Activated effector memory CD4-positive, alpha-beta T cell treated with Interleukin-2 at 50 U/mL for 16 hours (primary cell): ENCODE measurements at places on chromosomes 12 and 14.

DNA sequence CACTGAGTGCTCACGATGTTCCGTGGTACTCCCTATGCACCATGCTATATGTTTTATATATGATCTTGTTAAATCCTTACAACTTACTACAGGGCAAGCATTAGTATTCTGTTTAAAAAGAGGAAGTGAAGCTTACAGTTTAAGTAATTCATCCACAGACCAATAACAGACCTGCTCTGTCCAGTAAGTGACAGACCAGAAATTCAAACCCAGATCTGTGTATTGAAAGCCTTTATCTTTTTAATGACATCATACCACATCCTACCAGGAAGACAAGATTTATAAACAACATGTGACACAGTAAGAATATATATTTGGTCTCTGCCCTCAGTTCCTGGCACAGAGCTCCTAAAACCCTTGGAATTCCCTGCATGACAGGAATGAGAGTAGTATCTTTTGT, 206.5 kb downstream of the STXBP6 start:
- no peak for DNase-seq

DNA sequence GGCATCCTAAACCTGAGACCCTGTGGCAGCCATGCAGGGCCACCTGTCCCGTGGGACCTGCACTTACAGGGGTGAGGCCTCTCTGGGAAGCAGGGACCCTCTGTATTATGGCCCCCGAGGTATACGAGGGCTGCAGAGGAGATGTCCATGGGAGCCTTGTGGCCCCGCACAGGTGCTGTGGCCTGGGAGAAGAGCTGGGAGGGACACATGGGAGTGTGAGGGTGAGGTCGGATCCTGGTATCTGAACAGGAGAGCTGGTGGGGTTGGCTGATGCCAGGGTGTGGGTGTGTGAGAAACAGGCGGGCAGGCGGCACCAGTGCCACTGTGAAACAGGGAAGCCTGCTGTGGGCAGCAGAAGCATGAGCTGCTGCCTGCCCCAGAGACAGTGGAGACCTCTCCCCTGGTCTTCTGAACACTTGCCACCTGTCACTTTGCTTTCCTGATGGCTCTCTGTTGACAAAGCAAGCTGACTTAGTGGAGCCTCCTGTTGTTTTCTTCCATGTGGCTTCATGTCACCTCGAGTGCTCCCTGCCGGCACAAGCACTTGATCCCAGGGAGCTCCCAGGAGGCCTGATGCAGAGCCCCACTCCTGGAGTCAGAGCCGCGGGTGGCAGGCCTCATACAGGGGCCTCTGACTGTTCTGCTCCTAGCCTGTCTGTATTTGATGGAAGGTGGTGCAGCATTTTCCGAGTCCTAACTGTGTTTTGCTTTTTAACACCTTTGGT, 19.8 kb upstream of the AMN start:
- DNase-seq: no peak

- no peak for DNase-seq
These were observed 14.0 kb downstream of the KCTD10 start for GRCh38 chr12:109462868-109463692.

GRCh38 chr12:56836800-56837663, 73.9 kb downstream of the HSD17B6 start:
- DNase-seq: no peak

DNA sequence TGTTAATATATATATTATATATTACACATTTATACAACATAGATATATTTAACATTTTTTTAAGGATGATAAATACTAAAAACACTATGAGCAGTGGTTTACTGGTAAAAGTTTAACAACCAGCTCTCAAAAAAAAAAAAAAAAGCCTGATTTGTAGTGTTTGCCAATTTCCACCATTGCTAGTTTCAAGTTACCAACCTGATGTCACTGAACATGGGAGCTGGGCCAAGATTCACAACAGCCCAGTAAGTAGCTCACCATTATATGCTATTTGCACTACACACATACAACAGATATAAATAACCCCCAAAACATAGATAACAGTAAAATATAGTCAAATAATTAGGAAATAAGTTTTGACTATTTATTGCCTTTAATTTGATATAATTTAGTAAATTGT, 28.9 kb upstream of the TMX1 start:
- no peak for DNase-seq

DNA sequence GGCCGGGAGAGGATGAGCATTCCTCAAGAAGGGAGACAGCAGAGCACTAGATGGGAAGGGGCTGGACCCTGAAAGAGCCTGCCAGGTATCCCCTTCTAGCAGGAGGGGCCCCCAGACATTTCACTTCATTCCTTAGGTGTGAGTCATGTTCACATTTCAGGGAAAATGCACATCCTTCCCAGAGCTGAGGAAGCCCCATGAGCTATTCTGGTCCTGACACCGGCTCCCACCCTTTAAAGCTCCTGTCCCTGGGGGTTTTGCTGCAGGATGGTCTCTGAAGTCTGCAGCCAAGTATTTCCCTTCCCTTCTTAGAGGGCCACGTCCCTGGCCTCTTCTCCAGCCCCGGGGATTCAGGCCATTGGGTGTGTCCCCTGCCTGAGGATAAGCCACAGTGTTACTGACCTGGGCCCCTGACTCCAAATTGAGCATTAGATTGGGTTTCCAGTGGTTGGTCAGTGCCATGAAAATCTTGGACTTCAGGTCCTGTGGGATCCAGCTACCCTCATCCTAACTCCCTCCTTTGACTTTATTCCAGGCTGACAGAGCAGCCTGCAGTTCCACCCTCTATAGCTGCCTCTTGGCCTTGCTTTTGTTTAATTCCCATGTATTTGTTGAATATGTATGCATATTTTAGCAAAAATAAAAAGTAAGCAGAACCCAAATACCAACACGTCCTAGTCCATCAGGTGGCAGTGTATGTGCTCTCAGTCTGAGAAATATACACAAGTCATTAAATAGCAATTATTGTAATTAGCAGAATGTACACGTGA, 267.1 kb downstream of the CACNA1C start:
- no peak for DNase-seq

DNA sequence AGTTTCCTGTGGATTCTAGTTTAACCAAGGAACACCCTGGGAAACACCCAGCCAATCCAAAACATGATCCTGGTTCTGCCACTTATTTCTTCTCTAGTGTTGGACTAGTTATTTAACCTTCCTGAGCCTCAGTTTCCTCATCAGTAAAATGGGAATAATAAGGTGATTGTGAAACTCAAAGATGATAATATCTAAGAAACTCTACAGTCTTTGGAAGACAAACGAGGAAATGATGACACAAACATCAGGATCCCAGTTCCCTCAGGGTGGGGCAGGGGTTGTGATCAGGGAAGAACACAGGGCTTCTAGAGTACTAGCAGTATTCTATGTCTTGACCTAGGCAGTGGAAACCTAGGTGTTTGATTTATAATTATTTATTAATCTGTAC, 18.1 kb upstream of the TMEM106C start:
- no peak for DNase-seq

- no peak for DNase-seq
These were observed 196.0 kb upstream of the EEA1 start for GRCh38 chr12:93125126-93125525.

GRCh38 chr12:28164644-28165275, 25.5 kb upstream of the CCDC91 start:
- no peak for DNase-seq

DNA sequence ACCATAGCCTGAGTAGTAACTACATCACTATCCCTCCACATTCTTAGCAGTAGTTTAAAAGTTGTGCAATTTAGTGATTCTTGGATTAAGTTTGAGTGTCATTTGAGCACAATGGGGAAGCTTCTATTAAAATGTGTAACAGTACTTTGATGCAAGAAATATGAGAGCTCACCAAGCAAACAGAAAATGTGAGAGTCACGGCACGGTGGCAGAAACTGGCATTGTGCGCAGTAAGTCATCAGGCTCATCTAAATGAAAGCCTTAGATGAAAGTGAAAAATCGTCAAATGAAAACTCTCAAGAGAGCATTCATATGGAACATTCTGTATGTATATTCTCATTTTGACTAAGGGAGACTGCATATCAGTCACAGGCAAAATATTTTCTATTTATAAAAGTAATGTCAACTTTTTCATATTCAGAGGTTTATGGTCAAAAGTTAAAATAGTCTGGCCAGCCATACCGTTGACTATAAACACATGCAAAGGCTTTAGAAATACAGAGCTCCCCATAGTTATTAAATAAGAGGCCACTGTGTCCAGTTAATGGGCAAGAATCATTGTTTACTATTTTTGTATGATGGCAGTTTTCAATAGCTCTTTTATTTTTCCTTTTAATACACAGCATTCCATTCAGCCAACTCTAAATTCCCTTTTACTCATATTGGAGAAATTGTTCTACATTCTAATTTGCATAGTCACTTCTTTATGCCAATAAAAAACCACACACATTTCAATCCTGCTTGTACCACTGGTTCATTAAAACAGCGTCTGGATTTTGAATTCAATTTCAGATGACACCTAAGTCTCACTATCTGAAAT, 167.9 kb downstream of the PRKD1 start:
- DNase-seq: no peak
